Tracheal epithelial cell (primary cell): ENCODE measurements at places on chromosomes 7 and 10. TPM values are rescaled to one million over a fixed set of nuclear protein-coding genes. Genes with fewer than 3 reads are reported as not detected.

MOGAT3 gene
- total RNA-seq, result not detected in 2 replicates

FOXI2 gene
- total RNA-seq, result not detected in 2 replicates

GRM3 gene
- not detected in 2 replicates for total RNA-seq

PTER gene
- total RNA-seq, result 21.7 and 26.4 TPM in 2 replicates

OR6V1 gene
- total RNA-seq, result not detected in 2 replicates

ZNF786 gene
- total RNA-seq, result 4.3 and 7.7 TPM in 2 replicates

HOXA11 gene
- total RNA-seq, result 0.72 TPM in 1 of 2 replicates, not detected in the other

AKR1D1 gene
- not detected in 2 replicates for total RNA-seq

SMKR1 gene
- 0.24 TPM in 1 of 2 replicates, not detected in the other for total RNA-seq

FXYD4 gene
- total RNA-seq, result not detected in 2 replicates

SFRP5 gene
- total RNA-seq, result not detected in 2 replicates

ASB15 gene
- not detected in 2 replicates for total RNA-seq

TMEM176A gene
- total RNA-seq, result not detected in 2 replicates

C10orf88 gene
- total RNA-seq, result 7.7 and 8.0 TPM in 2 replicates

MEOX2 gene
- total RNA-seq, result 0.21 TPM in 1 of 2 replicates, not detected in the other

INTS15 gene
- 7.5 and 8.3 TPM in 2 replicates for total RNA-seq
